Activated B cell treated with CpG ODN at 0.5 μM for 24 hours (primary cell): ENCODE measurements at places on chromosomes 1 and 21.

- DNase-seq = no peak
These were observed 19.0 kb downstream of the CLCA1 start for GRCh38 chr1:86487811-86488141.

DNA sequence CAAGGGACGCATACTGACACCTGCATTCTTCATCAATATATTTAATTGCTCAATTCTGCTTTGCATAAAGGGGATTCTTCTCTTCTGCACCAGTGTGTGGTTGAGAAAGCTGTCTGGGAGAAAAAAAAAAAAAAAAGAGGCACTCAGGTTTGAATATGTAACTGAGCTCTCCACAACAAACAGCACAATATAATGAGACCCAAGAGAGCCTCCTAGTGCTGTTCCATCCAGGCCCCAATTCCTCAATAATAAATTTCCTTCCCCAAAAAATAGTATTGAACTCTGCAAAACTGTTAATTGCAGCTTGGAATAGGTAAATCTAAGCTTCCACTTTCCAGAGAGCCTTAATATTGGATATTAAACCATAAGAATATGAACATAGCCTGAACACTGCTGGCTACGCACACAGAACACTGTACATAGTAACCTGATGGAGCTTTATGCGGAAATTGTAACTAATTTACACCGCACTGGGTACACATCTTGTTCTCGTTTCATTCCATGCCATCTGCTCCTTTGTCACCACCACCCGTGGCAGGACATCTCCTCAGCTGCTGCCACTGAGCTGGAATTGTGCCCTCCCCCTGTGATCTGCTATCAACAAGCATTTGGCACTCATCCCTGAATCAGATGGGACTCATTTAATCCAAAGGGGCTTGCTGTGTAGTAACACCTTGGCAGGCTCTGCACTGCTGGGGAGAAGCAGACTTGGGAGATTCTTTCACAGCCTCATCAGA is 272.0 kb downstream of the HHIPL2 start:
- DNase-seq = no peak

DNA sequence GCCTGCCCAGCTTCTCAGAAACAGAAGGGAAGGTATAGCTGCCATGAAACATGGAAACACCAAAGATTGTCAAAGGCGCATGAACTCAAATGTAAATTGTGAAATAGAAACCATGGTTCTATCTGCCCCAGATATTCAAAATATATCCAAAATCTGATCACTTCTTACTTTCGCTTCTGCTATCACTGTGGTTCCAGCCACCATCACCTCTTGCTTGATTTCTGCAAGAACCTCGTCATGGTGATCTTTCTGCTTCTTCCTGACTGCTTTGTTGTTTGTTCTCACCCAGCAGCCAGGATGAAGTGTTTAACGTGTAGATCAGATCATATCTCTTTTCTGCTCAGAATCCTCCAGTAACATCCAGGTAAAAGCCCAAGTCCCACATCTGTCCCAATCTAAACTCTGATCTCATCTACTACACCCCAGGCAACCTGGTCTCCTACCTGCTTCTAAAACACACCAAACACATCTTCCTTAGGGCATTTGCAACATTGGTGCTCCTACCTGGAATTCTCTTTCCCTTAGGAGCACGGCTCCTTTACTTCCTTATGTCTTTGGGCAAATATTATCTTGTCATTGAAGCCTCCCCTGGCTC is 10.5 kb upstream of the LMO4 start:
- no peak for DNase-seq

- no peak for DNase-seq
These were observed 122.9 kb downstream of the LACTBL1 start for GRCh38 chr1:22849770-22850169.

GRCh38 chr1:61284248-61284854 is 202.0 kb downstream of the NFIA start:
- no peak for DNase-seq

DNA sequence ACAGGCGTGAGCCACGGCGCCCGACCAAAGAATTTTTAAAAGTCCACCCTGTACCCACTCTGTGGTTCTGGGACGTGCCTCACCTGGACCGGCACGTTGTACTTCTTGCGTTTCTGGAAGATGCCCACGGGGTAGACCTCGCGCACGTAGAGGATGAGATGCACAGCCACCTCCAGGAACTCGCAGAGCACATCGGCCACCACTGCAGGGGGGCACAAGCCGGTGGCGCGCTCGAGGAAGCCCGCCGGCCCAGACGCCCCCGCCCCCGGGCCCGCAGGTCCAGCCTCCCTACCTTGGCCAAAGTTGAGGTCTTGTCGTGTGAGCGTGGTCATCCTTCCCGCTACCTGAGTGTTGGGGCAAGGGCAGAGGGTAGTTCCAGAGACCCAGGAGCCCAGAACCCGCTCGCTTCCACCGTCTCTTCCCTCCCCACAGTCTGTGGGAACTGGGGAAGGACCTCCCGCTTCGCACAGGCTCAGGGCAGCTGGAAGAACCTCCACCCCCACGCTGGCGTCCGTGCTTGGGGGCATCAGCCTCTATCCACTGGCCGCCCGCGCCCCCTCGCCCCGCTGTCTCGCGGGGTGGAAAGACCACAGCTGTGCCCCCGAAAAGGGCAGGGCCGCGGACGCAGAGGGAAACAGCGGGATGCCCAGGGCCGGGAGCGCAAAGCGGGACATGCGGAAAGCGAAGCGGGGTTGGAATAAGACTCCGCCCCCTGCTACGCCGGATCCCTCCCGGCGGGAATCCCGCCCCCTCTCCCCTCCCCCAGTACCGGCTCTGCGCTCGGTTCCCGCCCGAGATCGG is 478 bp downstream of the MAD2L2 start:
- no peak for DNase-seq
